NCI-H2029 treated with DMSO at 0.1 percent for 48 hours (cell line): ENCODE measurements at places on chromosomes 4 and X.

DNA sequence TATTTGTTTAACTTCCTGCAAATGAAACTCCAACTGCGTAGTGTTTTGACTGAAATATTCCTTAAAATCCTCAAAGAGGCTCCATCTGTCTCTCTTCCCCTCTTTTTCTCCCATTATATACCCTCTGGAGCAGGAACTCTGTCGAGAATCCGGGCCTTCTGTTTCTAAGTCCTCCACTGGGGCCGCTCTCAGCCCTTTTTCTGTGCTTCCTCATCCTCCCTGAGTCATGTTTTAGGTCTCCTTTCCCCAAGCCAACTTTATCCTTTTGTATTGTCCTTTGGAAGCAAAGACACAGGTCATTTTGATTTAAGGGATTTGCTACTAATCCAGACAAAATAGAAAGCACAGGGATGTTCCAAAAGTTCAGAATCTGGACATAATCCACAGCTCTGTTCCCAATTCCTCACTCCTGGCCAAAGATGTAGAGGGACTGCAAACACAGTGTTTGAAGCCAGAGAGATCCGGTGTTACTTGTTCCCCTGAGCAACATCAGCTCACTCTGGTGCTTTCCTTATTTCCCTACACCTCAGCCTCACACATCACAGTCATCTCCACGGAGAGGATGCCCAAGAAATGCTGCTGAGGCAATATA, 131.0 kb upstream of the KLF3 start:
- no peak for DNase-seq

DNA sequence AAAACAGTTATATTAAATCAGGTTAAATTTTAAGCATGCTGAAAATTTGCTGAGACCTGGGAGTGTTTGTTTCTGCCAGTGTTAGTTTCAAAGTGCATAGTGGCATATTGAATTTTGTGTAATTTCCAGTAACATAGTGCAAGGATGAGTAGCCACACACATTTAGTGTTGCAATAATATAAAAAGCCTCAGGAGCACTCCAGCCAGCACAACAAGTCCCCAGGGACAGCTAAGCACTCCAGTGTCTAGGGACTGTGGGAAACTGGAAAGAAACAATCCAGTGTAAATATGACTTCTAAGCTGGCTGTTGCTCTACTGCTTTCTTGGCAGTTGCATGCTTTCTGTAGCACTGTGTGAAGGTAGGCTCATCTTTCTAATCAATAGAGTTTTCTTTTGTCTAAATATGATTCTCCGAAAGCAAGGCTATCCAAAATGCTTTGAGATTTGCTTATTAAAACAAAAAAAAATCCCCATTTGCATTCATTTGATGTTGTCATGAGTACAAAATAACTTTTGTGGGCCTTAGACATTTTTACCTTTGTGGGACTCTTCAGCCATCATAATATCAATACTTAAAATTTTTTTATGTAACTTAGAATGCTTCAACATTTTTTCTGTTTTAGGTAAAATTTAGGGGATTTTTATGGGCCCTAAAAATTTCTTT, 24.2 kb upstream of the CXCL2 start:
- peak; percentile 70 for DNase-seq

DNA sequence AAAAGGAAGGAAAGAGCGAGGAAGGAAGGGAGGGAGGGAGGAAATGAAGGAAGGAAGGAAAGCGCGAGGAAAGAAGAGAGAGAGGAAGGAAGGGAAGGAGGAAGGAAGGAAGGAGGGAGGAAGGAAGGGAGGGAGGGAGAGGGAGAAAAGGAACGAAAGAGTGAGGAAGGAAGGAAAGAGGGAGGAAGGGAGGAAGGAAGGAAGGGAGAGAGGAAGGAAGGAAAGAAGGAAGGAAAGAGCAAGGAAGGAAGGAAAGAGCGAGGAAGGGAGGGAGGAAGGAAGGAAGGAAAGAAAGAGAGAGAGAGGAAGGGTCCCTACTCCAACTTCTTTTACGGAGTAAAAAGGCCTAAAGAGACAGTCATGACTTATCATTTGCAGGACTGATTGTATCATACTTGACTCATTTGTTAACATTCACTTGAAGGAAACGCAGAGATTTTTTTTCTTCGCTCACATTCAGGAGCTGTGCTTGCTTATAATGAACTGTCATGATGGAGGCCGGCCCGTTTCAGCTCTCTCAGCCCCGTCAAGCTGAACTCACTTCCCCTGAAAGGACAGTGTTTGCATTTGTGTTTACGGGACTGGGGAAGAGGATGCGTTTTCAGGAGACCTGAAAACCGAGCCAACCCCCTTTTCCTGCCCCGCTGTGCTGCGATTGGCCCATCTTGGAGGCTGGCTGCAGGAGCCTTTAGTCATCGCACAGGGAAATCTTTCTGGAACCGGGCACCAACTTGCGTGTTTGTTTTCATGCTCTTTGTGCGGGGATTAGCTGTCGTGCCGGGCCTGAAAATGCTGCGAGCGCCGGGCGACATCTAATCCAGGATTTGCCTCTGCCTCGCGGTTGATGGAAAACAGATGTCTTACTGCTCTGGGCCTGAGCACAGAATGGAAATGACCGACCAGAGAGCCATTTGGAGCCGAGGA, 17.8 kb downstream of the TRIM2 start:
- peak; percentile 16 for DNase-seq

- no peak for DNase-seq
Observed at GRCh38 chrX:80316526-80316925, 103.7 kb upstream of the TENT5D start.

DNA sequence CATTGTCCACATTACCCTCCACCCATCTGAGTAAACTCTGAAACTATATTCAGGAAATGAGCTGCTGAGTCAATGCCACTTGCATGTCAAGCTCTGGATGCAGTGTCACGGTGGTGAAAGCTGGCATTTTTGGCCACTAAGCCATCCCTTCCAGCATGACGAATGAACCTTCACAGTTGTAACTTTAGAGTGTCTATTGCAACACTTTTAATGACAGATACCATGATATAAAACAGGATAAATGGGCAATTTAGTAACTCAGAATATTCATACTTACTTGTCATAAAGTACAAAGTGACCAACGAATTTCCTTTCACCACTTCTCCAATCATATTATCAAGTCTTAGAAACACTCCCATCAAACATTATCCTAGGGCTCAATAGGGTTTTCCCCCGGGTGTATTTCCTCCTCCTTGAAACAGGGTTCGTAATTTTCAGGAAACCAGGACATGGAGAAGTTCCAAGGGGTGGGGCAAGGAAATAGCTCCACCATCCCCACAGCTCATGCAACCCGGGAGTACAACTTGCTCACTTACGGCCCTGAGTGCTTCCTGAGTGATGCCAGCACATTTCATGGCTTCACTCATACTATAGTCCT, 73.1 kb downstream of the MTHFD2L start:
- DNase-seq: no peak

DNA sequence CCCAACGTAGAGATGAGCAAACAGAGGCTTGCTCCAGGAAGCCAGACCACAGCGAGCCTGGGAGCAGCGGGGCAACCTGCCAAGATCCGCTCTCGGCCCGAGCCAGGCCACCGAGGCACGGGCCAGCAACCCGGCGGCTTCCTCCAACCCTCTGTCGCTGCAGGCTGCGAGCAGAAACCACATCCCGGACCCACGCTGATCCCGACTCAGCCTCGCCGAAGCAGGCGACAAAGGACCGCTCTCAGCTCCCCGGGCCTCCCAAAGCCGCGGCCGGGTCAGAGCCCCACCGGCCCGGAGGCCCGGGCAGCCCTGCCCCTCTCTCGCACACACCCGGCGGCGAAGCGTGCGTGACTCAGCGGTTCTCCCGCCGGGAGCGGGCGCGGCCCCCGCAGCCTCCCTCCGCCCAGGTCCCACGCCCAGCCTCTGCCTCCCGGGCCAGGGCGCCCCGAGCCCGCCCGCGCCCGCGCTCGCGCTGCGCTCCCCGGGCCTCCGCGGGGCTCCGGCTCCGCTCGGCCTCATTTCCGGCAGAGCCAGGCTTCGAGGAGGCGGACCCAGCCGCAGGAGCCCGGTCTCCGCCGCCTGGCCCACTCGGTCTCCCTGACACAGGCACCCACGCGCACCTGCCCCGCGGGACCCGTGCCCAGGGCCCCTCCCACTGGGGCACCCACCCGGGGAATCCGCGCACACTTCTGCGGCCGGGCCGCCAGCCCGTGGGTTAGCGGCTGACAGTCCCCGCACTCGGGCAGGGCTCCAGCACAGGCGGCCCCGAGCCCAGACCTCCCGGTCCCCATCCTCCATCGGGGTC, 1.7 kb downstream of the PPP2R2C start:
- DNase-seq: no peak

DNA sequence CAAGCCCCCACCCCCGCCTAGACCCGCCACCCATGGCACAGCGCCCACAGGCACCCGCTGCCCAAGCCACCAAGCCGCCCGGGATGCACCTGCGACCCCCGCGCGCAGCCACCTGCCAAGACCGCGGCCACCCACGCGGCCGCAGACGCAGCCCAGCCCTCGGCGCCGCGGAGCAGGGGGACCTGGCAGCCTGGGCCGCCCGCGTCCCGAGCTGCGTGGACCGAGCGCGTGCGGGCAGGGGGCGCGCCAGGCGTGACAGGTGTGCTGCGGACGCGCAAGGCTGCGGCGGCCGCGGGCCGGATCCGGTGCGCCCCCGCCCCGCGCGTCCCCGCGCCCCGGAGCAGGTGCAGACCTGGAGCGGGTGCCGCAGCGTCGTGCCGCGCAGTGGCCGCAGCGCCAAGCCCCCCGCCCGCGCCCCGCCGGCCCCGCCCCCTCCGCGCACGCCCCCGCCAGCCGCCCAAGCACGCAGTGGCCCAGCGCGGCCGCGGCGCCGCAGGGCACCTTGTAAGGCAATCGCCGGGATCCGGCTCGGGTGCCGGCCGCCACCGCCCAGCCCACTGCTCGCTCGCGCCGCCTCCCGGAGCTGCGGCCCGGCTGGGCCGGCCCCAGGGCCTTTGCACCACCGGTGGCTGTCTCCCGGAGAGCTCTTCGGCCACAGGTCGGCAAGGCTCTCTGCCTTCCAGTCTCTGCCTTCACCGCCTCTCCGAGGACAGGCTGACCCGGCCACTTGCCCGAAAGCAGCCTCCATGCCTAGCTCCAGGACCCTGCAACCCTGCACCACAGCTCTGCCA, at the start of gene PNCK:
PNCK (minus strand) TSS at position 386 of the 791 bp plus-strand sequence. CDS start 737 bp downstream, outside the sequence.
- DNase-seq: no peak

DNA sequence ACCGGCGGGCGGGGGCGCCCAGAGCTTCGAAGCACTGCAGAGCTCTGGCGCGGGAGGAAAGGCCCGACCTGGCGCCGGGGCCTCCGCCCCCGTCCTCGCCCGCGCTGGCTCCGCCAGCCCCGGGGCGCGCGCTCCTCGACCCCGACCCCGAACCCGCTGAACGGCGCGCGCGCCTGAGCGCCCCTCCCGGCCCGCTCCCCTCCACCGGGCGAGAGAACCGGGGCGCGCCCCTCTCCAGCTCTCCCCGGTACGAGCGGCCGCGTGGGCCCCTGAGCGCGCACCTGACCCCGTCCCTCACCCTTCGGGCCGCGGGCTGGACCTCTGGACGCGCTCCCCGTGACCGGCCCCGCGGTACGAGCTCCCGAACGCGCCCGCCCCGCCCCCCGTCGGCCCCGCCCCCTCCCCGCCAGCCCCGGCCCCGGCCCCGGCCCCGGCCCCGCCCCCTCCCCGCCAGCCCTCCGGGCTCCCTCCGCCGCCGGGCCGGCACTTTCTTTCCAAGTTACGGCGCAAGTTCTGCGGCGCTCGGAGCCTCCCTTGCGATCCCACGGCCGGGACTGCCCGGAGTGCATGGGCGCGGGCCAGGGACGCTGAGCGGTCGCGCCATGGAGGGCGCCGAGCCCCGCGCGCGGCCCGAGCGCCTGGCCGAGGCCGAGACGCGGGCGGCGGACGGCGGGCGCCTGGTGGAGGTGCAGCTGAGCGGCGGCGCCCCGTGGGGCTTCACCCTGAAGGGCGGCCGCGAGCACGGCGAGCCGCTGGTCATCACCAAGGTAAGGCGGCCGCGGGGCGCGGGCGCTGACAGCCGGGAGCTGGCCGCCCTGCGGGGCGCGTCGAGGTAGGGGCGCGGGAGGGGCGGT, at the start of gene SHROOM2:
SHROOM2 (plus strand) TSS at position 486 of the 854 bp plus-strand sequence; CDS start at position 603, 117 bp downstream.
- no peak for DNase-seq

GRCh38 chrX:29318012-29318411, 730.8 kb downstream of the IL1RAPL1 start:
- DNase-seq: no peak

GRCh38 chr4:145734576-145735346, 54.8 kb downstream of the C4orf51 start:
- DNase-seq: no peak

DNA sequence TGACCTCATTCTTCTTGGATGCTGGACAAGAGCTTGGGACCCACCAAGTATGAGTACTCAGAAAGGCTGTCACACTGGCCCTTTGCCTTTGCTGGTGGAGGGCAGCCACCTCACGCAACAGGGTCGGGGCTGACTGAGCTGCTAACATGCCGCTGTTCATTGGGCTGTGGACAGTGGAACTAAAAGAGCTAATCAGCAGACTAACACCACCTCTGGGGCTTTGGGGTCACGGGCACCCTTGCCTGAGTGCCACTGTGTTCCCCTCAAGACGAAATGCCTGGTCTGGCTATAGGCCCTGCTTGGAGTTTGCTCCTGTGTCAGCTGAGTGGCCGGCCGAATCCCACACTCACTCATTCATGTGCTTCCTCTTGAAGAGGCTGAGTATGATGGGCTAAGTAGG, 559.6 kb downstream of the SPRY1 start:
- DNase-seq: no peak

DNA sequence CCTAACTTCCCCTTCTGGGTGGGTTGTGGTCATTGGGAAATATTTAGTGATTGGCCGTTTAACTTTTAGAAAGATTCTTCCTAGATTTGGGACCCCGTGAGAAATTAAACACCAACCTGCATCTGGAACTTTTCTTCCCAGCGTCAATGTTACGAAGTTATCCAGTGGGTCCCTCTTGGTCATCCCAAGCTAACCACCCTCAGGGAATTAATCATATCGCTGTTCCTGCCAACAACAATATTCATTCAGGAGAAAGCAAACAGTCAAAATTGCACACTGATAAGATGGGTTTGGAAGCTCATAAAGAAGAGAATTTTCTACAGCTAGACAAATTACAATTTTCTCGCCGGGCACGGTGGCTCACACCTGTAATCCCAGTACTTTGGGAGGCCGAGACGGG, 121.2 kb upstream of the STX18 start:
- DNase-seq: no peak

DNA sequence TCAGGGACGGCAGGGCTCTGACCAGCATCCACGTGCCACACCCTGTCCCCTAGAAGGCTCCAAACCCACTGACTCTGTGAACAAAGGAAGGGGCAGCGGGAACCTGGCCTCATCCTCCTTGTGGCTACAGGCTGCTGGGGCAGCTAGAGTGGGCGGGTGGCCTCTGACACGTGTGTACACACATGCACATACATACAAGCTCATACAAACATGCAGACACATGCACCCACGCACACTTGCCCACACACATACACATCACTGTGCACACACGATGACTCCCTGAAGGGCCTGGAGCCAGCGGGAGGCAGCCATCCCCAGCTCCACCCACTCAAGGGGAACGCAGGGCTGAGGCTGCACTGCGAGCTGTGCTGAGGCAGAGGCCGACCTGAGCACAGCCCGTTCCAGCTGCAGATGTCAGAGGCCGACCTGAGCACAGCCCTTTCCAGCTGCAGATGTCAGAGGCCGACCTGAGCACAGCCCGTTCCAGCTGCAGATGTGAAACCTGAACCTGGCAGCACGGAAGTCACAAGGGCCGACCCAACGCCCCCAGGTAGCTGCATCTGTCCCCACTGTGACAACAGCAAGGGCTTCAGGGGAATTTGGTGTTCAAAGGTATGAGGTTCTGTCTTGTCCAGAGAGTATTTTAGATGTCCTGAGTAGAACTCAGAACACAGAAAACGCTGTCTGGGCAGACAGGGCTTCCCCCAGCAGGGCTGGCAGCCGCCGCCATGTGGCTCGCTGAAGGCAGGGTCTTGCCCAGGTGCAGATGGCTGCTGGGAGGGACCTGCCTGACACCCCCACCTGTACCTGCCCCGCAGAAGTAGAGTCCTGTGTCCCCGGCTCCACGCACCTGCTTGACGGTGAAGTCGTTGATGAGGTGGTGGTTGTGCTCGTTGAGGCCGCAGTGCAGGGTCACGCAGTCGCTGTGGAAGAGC, 33.5 kb downstream of the CTBP1 start:
- DNase-seq: no peak
